Skin of body (tissue), 3 donors: ENCODE measurements at places on chromosomes 16 and 17.

DNA sequence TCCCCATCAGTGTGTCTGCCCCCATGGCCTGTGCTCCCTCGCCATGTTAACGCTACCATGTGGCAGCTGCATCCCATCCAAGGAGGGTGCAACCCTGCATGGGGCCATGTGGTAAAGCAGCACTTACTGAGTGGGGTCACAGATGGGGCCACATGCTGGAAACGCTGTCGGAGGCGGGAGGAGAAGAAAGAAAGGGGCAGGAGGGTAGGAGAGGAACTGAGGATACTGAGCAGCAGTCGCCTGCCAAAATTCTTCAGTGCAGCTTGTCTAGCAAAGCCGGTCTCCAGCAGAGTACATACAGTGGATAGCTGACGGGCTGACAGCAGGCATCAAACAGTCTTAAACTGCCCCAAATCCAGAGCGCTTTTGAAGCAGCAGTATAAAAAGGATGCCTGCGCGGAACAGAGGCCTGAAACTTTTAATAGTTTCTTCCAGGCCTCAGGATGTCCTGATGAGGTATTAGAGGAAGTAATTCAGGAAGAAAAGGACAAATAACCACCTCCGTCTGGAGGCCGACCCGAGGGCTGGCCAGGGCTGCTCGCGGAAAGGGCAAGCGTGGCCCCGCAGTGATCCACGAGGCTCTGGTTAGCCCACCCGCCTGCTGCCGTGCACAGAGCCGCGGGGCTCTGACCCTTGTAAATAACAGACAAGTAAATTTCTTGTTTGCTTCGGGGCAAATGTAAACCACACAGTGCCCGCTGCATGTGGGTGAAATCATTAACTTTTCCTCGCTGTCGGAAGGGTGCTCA lies 149.0 kb downstream of the CCDC182 start:
- DNase-seq: no peak

GRCh38 chr17:7626307-7626706 lies 1.3 kb downstream of the SAT2 start:
- DNase-seq: no peak

DNA sequence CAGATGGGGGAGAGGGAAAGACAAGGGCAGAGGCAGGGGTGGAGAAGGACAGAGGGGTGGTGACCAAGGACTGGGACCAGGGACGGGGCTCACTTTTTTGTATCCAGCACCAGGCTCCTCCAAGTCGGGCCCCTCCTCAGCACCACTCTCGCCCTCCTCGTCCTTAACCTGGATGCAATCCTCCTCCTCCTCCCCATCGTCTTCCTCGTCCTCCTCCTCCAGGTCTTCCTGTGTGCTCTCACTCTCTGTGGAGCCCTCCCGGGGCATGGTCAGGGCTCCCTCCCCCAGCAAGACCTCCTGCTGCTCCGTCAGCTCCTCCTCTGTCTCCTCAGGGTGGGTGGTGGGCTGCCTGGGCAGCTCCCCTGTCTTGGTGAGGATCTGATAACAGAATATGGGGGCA lies 16.8 kb downstream of the G6PC3 start:
- DNase-seq: no peak

DNA sequence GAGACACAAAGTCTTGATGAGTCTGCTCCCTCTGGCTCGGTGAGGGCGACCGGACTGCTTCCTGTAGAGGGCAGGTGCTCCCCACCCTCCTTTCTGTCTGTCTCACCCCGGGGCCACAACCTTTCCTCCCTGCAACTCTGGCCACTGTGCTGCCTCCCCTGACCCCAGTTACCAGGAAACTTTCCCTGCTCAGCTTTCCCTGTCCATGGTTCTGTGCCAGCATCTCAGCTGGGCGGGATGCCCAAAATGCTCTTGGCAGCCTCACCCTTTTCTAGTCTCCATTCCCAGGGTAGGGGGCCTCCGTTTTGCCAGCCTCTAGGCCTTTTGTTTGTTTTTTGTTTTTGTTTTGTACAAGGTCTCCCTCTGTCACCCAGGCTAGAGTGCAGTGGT lies 1.4 kb downstream of the PLD2 start:
- DNase-seq: no peak

- DNase-seq: no peak
Measured at GRCh38 chr17:31568539-31568938, 177.1 kb downstream of the RAB11FIP4 start.

GRCh38 chr16:68272507-68273209 lies 8.3 kb downstream of the SLC7A6 start:
- no peak for DNase-seq
